Endothelial cell of umbilical vein (primary cell): ENCODE measurements at places on chromosomes 5 and 9. TPM values are rescaled to one million over a fixed set of nuclear protein-coding genes. Genes with fewer than 3 reads are reported as not detected.

Gene MED27
- total RNA-seq = 27.2 and 27.9 TPM in 2 replicates

Gene GRM6
- total RNA-seq = not detected in 2 replicates

Gene TMEM174
- total RNA-seq = not detected in 2 replicates

Gene SMU1
- 21.7 and 22.2 TPM in 2 replicates for total RNA-seq

Gene CACNA1B
- total RNA-seq = 0.05 and 0.11 TPM in 2 replicates

Gene GDA
- not detected in 2 replicates for total RNA-seq

- DNase-seq = no peak
These were observed 153.6 kb downstream of the GLIS3 start for GRCh38 chr9:4146293-4146692.

GRCh38 chr9:103941104-103941503 lies 153.0 kb upstream of the SMC2 start:
- no peak for DNase-seq

- no peak for DNase-seq
These were observed 15.8 kb upstream of the SLC35D2 start for GRCh38 chr9:96399325-96399633.

DNA sequence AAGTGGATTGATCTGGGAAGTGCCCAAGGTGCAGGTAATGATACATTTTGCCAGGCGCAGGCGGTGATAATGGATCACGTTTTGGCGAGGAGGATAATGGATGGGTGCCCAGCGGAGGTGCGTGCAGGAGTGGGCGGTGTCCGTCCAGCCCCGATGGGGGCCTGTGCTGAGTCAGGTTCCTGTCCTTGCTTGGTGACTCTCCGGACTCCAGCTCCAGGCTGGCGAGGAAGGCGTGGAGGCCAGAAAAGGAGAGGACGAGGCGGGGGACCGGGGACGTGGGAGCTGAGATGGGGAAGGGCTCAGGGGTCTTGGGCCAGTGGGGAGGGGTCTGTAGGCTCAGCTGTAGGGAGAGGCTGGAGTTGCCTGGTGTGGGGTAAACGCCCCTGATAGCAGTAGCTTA lies 268.3 kb downstream of the PBX3 start:
- DNase-seq = no peak

GRCh38 chr5:133738271-133738670 lies 125.9 kb upstream of the FSTL4 start:
- no peak for DNase-seq
